ENCODE measurements at places on chromosomes 7 and 10.

DNA sequence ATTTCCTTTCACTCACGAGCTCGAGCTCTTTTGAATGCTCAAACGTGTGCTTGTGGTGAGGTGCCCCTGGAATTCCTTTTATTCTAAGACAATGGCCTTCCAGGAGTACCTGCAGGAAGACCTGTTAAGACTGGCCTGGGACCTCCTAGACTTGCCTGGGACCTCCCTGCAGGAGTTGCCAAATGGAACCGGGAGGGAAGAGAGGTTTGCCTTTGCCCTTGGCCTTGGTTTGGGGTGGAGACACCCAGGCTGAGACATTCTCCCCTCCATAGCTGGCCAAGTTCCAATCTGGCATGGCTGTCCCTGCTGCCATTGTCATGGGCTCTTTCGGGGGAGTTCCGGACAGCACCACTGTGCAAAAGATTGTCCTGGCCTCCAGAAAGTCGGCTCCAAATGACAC lies 39.7 kb downstream of the DNAJB12 start:
- no peak for DNase-seq

DNA sequence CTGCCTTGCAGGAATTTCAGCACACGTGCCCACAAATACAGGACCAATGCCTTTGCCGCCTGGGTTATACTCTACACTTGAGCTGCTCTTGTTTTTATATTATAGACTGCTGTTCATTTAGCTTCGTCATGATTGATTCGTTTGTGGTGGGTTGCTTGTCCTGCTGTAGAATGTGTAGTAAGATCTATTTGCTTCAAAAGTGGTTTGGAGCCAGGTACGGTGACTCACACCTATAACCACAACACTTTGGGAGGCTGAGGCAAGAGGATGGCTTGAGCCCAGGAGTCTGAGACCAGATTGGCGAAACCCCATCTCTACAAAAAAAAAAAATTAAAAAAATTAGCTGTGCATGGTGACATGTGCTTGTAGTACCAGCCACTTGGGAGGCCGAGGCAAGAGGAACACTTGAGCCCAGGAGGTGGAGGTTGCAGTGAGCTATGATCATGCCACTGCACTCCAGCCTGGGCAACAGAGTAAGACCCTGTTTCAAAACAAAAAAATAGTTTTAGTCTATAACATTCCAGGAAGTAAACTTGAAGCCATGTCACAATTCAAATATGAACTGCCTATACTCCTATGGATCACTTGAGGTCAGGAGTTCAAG lies 9.0 kb upstream of the RHBDD2 start:
- no peak for DNase-seq

DNA sequence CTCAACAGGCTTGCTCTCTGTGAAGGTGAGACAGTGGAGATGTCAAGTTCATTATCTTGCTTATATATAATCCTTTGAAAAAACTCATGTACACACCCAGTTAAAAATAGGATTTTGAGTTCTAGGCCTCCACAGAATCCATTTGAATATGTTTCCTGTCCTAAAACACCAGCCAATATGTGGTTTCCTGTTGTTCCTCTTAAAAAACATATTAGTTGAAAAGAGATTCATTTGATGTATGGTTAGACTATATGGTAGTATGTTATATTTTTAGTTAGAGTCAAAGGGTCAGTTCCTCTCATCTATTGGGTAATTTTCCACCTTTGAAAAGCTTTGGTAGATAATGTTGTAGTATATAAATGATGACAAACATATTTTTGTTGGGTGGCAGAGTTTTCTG lies 16.0 kb downstream of the PPP1R9A start:
- no peak for DNase-seq

DNA sequence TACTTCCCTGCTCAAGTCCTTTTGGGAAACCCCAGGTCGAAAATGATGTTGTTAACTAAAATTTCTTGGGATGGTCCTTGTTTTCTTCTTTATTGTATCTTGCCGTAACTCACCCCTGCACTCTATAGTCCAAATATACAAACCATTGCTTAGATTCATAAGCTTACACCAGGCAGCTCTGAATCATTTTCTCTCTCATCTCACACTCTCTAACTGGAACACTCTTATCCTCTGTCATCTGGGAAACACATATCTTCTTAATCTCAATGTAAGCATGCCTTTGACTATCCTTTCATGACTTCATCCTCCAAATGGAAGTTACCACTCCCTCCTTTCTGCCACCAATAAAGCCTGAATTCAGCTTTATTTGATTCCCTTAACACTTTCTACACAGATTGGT lies 175.8 kb upstream of the ANK3 start:
- DNase-seq = no peak

GRCh38 chr7:46586406-46586805 lies 665.3 kb upstream of the IGFBP3 start:
- no peak for DNase-seq

DNA sequence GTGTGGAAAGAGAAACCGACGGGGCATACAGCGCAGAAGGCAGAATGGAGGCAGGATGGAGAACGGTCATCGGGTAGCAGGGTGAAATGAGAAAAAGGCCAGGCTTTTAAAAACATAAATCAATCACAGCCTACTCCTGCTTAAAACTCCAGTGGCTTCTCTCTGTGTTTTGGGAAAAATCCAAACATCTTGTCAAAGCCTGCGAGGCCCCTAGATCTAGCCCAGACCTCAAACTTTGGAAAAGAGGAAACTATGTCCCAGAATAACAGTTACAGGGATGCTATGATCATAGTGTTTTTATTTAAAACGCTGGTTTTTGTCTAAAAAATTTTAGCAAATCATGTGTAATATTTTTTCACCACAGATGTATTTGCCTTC lies 41.1 kb downstream of the PPP1R3C start:
- no peak for DNase-seq

DNA sequence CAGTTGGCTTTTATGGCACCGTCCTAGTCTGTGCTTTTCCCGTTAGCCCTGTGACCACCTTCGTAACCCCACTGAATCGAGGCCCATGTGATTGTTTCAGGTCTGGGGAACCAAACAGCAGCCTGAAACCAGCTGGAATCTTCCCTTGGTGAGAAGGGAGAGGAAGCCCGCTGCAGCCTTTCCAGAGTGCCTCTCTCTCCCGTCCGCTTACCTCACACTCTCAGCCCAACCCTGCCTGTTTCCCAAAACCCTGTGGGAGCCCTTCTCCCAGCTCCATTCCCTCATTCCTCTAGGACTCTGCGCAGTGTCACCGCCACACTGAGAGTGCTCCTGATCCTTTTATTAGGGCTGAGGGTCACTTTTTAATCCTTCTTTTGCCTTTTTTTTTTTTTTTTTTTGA lies 139.6 kb downstream of the WDR37 start:
- no peak for DNase-seq

DNA sequence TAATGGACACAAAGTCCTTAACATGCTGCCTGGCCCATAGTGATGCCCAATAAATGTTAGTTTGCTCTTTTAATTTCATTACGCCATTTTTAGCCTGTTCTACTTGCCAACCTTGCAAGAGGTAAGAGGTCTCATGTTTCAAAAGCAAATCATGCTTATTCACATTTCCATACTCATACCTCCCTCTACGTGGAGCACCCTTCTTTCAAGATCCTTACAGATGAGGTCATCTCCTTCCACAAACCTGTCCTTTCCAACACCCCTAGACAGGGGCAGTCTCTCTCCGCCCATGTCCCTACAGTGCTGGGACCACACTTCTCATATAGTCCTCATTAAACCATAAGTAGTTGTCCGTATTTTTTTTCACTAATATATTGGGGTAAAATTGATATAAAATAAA lies 271.3 kb downstream of the FGFR2 start:
- DNase-seq = no peak

All from activated CD4-positive, alpha-beta T cell treated with anti-CD3 and anti-CD28 coated beads for 1 hour (primary cell).